Fibroblast of villous mesenchyme (primary cell): ENCODE measurements at places on chromosomes 5 and 9. TPM values are rescaled to one million over a fixed set of nuclear protein-coding genes. Genes with fewer than 3 reads are reported as not detected.
A peak's percentile ranks its signal among the peaks of the same experiment; 100 is the strongest.

NDUFS6 gene
- 22.9 and 37.4 TPM in 2 replicates for total RNA-seq

PRLR gene
- 0.97 and 3.5 TPM in 2 replicates for total RNA-seq

DOLK gene
- total RNA-seq, result 24.8 and 31.5 TPM in 2 replicates

PCDHB13 gene
- under 0.01 and 0.32 TPM in 2 replicates for total RNA-seq

PCDHA11 gene
- total RNA-seq, result under 0.01 TPM in 2 replicates

FOXD4 gene
- total RNA-seq, result under 0.01 and 0.43 TPM in 2 replicates

TYRP1 gene
- total RNA-seq, result 0.43 and 2.9 TPM in 2 replicates

DNA sequence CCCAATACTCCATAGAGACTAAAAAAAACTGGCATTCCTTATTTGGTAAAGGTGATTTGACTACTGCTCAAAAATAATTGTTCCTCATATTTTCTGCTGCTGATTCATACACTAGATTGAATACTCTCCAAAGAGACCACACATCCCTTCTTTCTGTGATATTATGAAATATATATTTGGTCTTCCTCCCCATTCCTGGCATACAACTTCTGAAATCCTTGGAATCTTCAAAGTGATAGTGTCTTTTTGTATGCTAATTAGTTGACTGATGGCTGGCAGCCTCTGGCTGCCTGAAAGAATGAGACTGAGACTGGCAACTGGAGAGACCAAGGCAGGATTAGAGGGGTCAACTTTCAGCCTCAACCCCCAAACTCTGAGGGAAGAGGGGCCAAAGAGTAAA is 348.0 kb upstream of the RFX3 start:
- DNase-seq, result no peak

DNA sequence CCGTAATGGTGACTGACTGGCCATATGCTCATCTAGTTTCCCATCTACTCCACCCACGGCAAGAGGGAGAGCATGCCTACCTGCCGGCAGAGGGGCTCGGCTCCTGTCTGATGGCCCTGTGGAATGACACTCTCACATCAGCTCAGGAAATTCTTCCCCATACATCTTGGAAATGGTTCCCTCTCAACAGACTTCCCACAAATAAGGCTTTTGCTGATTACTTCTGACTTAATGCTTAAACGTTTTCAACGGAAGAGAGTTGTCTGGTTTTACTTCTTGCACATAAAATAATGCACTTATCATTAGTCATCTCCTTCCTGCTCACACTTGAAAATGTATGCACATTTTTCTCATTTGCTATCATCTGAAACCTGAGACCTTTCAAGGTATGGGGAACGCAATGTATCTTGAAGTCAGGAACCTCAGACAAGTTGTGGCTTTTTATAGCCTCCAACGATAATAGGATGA is 129.5 kb downstream of the TTLL11 start:
- DNase-seq, result peak; percentile 51

DNA sequence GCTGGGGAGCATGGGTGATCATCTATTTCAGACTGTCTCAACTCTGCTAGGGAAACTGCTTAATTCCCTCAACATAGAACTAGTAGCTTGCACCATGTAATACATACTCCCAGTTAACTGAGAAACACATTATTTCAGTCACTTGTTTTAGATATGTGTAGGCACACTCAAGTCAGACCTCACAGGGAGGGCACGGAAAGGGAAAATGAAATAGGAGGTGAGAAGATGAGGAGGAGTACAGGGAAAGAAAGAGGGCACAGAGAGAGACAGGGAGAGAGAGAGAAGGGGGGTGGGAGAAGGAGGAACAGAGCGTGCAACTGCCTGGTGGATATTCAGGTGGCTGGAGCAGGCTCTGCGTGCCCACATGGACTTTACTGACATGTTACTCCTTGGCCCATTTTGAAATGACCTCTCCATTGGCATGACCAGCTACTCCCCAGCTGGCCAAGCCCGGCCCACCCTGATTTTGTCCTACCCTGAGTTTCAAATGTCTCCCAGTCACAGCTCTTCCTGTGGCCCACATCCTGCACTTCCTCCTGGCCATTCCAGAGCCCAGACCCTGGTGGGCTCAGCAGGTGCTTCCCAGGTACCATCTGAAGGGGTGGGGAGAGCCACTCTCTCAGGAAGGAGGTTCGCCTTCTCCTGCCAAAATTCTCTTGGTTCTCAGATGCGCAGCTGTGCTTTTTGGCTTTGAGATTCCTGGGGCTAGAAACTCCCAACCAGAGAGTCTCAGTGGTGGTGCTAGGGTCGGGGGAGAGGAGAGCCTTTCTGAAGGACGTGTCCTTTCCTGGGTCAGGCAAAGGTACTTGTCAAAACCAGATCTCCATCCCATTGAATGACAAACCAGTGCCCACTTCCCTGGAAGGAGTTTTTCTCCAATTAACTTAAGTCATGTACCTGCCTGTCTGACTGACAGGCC is 229.4 kb downstream of the FSTL4 start:
- DNase-seq, result no peak

- no peak for DNase-seq
These were observed 255.6 kb upstream of the IZUMO3 start for GRCh38 chr9:24801344-24801743.

DNA sequence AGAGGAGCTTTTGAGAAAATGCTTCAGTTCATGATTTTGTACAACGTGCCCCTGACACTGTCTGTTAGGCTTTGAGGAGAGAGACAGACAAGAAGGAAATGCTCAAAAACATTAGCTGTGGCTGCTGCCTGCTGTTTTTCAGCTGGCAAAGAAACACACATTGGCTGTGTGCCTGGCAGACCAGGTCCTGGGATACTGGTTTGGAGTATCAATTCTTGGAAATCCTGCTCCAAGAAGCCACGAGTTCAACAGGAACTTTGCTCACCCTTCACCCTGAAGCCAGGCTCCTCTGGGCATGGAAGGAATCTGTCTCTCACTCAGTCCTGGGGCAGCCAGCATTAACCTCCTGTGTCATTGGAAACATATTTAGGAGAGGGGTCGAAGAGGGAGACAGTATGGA is 245.5 kb downstream of the AUH start:
- no peak for DNase-seq

DNA sequence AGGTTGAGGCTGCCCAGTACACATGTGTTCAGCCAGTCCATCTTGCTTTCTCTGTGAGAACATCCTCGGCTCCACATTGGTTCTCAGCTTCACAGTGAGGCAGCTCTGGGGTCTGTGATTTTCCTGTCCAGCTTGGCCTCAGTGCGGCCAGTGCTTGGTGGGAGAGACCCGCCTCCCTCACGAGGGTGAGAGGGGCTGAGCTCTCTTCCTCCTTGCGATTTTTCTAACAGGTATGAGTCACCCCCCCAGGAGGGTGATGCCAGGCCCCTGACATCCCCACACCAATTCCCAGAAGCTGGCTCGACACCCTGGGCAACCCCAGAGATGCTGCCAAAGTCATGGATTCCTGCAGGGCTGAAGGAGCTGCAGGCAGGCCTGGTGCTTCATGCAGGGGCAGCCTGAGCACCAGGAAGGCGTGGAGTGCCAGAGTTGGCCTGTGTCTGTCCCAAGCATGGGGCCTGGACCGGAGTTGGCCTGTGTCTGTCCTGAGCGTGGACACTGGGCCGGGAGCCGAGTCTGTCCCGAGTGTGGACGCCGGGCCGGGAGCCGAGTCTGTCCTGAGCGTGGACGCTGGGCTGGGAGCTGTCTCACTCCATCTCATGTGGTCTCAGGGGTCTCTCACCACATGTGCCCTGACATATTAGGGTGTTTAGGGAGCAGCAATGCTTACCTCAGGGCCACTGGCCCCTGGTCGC is 408.6 kb upstream of the IRX4 start:
- no peak for DNase-seq

GRCh38 chr9:137449081-137449844 is 8.1 kb upstream of the ENTPD8 start:
- DNase-seq, result no peak

DNA sequence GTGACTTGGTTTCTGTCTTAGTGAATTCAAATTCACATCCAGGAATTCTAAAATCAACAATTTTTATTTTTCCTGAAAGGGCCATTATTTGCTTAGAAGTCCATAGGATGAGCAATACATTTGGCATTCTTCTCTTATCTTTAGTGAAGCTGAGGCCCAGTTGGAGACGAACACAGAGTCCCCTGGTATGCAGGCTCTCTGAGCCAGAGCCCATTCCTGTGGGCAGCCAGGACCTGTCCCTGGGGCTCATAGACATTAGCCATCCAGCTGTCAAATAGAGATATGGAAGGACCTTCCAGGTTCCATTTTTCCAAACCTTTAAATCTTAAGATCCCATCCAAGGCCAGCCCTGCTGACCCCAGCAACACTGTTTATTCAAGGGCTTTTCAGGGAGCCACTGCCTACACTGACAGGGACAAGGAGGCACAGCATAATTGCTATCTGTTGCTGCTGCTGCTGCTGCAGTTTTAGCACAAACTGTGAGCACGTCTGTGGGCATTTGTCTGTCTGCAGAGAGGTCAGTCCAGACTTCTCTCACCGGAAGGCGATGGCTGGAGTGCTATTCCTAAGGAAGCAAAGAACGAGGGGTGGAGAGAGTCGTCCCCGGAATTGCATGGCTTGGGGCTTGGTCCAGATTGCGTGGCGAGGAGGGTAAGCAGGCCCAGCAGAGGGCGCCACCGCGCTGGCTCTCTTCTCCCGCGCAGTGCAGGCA is 639.0 kb downstream of the CCDC171 start:
- peak; percentile 92 for DNase-seq

- no peak for DNase-seq
These were observed 154.5 kb upstream of the APC start for GRCh38 chr5:112583166-112583565.

- no peak for DNase-seq
These were observed 762.8 kb downstream of the EFNA5 start for GRCh38 chr5:106907979-106908378.

DNA sequence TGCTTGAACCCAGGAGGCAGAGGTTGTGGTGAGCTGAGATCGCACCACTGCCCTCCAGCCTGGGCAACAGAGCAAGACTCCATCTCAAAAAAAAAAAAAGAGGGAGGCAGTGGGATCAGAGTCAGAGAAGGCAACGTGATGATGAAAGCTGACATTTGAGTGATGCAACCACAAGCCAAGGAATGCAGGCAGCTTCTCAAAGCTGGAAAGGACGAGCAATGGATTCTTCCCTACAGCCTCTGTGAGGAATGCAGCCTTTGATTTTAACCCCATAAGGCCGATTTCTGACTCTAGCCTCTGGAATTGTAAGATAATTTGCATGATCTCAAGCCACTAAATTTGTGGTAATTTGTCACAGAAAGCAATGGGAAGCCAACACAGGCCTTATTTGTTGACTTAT is 9.8 kb downstream of the TGFBI start:
- DNase-seq, result peak; percentile 59

DNA sequence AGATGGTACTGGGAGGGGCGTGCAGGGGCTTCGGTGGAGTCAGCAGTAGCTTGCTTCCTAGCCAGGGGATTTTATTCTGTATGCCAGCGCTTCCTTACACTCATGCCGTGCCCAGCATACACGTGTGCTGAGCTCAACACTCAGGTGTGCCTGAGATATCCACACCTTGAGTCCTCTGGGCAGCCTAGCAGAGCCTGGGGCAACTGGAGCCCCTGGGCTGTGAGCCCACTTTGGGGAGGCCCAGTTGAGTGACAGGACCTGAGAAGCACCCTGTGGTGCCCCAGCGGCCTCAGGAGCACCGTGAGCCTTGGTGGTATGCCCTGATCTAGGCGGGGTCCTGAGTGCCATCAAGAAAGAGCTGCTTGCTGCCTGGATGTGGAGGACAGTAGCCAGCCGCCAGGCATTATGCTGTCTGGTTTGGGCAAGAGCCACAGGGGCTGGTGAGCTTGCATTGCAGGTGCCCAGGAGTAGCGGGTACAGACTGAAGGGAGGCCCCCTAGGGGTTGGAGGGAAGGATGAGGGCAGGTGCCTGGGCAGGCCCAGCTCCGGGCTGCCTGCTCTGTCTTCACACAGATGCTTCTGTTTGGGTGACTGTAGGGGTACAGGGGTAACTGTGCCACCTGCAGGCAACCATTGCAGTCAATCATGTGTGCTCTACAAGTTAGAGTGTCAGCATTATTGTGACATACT is 42.9 kb downstream of the BNIP1 start:
- no peak for DNase-seq

DNA sequence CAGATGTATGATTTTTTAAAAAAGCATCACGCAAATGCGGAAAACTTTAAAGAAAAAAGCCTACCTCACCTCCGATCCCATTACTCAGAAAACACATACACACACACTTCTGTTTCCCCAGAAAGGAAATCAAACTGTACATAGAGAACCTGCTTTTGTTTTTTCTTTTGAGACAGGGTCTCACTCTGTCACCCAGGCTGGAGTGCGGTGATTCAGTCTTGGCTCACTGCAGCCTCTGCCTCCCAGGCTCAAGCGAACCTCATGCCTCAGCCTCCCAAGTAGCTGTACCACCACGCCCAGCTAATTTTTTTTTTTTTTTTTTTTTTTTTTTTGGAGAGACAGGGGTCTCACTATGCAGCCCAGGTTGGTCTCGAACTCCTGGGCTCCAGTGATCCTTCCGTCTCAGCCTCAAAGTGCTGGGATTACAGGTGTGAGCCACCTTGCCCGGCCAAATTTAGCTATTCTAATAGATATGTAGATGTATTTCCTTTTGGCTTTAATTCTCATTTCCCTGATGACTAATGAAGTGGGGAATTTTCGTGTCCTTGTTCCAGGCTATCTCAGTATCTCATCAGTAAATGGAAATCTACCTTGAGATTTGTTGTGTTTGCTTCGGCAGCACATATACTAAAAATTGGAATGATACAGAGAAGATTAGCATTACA is 25.7 kb upstream of the EEIG1 start:
- peak; percentile 40 for DNase-seq

- DNase-seq, result no peak
These were observed 12.3 kb downstream of the FNBP1 start for GRCh38 chr9:130030651-130031127.

- peak; percentile 63 for DNase-seq
These were observed 89.7 kb upstream of the CCNG1 start for GRCh38 chr5:163347671-163348070.

DNA sequence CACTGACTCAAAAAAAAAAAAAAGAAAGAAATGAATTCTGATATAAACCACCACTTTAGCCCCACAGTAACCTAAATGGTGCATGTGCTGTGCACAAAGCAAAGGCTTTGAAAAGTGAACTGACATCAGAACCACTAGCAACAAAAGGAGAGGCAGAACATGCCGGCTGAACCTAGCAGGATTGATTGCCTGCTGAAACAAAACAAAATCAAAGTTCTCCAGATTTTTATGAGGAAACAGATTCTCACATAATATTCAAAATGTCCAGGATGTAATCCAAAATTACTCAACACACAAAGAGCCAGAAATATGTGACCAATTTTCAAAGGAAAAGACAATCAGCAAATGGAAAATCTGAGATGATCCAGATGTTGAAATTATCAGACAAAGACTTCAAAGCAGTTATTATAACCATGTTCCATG is 37.9 kb downstream of the UBTD2 start:
- DNase-seq, result no peak
